Stimulated activated CD8-positive, alpha-beta memory T cell treated with anti-CD3 and anti-CD28 coated beads, Interleukin-4, amount 100 ng/mL, for 4 hours (primary cell): ENCODE measurements at places on chromosomes 16 and 17.

DNA sequence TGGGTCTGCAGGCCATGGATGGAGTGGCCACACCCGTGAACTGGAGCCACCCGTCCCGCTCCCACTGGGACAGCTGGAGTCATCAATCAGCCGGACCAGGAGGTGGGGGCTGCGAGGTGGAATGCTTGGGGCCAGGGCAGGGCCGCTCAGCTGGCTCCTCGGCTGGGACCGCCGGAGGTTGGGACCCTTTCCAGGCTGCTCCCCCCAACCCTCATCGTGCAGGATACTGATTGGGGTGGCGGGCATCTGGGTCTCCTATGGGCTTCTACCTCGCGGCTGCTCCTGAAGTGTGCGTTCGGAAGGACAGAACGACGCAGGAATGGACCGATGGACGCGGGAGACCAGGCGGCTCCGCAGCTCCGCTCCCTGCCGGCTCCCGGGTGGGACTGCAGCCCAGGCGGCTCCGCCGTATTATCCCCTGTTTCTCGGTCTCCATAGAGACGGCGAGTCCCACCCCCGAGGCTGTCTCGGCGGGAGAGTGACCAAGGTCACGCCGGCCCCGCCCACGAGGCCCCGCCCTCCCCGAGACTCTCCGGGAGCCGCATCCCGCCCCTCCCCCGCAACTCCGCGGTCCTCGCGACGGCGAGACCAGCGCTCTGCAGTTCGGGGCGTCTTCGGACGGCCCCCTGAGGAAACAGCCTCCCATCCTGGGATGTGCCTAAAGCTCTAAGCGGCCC is at the start of gene TPPP3:
TPPP3 (minus strand) TSS at position 388 of the 677 bp plus-strand sequence. CDS start 2,387 bp downstream, outside the sequence.
- no peak for DNase-seq

- DNase-seq = no peak
Observed at GRCh38 chr17:2689411-2690164, 22.0 kb downstream of the CLUH start.

- DNase-seq = no peak
Observed at GRCh38 chr16:25298165-25298872, 40.7 kb upstream of the ZKSCAN2 start.

DNA sequence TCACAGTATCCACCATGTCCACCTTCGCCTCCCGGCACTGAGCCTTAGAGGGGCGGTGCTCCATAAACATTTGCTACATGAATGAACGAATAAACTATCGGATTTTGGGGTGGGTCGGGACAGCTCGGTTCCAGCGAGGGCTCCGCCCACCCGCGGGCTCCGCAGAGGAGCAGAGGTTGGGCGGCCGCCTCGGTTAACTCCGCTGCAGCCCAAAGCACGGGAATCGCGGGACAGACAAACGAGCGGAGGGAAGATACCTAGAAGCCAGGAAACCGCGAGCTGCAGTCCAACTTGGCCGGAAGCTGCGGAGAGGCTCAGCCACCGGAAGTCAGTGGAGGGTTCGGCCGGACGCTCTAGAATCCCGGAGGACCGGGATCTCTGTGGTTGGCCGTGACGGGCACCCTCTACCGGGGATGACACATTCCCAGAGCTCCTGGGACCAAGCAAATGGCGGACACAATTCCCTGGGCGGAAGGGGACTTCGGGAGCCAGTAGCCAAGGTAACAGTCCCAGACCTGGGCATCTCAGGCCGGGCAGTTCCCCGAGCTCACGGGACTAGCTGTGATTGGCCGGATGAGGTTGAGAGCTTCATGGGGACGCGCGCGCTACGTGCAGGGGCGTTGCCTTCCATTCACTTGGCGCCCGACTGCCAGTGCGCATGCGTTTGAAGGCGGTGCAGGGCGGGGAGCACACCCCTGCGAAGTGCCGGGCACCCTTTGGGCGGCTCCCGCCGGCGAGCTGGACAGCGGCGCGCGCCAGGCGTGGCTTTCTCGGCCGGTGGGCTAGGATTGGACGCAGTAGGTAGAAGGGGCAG is 489 bp upstream of the MAPK7 start:
- DNase-seq = peak; percentile 90

GRCh38 chr17:68807998-68808772 is 147.0 kb downstream of the ABCA8 start:
- DNase-seq = no peak

- DNase-seq = no peak
Observed at GRCh38 chr17:4788807-4789700, at the start of gene GLTPD2. Gene GLTPD2 (plus strand): TSS chr17:4788964. CDS start chr17:4789012, 48 bp downstream.

- peak; percentile 1 for DNase-seq
Observed at GRCh38 chr16:46688101-46688653, 801 bp downstream of the VPS35 start.
